ENCODE measurements at places on chromosomes 1 and 21.

- no peak for DNase-seq
Measured at GRCh38 chr1:219173434-219173757, 282 bp upstream of the LYPLAL1 start.

DNA sequence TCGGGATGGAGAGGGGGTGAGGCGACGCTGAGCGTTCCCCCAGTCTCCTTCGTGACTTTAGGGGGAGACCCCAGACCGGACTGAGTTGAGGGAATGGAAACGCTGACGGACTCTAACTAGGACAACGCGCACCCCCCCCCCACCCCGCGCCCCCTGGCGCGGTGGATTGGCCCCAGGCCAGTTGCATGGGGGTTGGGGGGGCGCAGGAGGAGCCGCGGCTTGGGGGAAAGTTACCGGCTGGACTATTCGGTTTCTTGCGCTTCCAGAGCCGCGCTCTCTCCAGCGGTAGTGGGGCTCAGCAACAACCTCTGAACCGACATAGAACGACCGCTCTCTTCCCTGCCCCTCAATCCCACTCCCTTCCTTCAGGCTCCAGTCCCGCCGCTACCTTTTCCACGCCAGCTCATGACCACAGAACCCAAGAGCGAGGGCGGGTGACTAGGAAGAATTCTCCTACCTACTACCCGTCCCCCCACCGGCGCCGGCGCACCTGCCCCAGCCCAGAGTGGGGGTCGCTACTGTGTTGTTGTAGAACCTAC, 694 bp downstream of the ZBTB7B start:
- DNase-seq, result no peak

GRCh38 chr1:217526636-217527035, 104.3 kb downstream of the GPATCH2 start:
- no peak for DNase-seq

GRCh38 chr21:37711836-37712568, 204.3 kb downstream of the KCNJ6 start:
- peak; percentile 42 for DNase-seq

- peak; percentile 22 for DNase-seq
Measured at GRCh38 chr1:119008483-119009311, 20.6 kb upstream of the TBX15 start.

GRCh38 chr1:246215510-246215903, 291.6 kb downstream of the SMYD3 start:
- no peak for DNase-seq

DNA sequence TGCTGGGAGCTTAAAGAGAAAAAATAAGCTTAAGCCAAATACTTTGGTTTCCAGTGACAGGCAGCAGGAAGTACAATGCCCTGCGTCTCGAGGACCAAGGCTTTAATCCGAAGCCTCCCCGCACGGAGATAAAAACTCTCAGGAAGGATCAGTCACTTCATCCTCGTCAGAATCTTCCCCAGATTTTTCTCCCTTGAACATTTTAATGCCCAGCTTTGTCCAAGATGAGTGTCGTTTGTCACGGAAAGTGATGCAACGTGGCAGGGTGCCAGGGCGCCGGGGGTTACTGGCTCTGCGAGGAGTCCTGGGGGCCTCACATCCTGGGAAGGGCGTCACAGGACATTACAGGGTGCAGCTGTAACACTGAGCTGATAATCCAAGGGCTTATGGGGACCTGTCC, 25.2 kb upstream of the PCBP3 start:
- no peak for DNase-seq

- DNase-seq, result no peak
Measured at GRCh38 chr1:157107702-157108101, 8.1 kb upstream of the ETV3L start.

- no peak for DNase-seq
Measured at GRCh38 chr1:71019233-71019969, 28.2 kb downstream of the PTGER3 start.

GRCh38 chr1:46681333-46682034, 9.8 kb downstream of the TEX38 start:
- no peak for DNase-seq

DNA sequence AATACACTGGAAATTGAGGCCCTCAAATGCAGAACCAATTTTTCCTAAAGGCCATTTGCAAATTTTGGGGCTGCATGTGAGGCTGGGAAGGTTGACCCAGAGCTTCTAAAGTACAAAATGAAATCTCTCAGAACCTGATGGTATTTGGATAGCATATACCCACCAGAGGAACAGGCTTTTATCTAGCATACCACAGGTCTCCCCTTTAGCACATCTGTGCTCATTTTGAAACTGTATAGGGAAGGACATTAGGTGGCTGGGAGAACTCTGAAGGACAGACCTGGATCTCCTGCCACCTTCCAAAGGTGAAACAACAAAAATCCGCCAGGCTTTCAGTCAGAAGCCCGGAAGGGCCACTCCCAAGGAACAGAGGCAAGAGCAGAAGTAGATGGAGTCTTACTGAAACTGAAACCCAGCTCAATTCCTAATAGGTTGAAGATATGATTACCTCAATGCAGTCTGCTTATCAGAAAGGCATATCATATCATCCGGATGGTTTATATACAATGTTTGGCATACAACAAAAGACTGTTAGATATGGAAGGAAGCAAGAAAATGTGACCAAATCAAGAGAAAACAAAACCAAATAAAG, 11.6 kb downstream of the CD55 start:
- no peak for DNase-seq

GRCh38 chr1:181178241-181178879, 89.9 kb downstream of the IER5 start:
- DNase-seq, result no peak

DNA sequence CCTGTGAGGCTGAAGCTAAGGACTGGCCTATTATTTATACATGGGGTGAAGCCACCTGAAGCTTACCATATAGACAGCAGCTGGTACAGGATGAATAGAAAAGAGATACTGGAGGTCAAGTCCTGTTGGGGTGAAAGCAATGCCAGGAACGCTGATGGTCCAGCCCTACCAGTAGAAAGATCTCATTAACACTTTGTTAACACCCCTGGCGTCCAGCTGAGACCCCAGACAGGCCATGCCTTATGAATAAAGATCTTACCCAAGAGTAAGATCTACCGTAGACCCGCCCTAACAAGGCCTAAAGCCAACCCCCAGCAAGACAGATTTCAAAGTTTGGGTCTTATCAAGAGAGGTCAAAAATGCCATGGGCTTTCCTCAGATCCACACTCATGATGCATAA, 34.7 kb downstream of the ST3GAL3 start:
- DNase-seq, result no peak

DNA sequence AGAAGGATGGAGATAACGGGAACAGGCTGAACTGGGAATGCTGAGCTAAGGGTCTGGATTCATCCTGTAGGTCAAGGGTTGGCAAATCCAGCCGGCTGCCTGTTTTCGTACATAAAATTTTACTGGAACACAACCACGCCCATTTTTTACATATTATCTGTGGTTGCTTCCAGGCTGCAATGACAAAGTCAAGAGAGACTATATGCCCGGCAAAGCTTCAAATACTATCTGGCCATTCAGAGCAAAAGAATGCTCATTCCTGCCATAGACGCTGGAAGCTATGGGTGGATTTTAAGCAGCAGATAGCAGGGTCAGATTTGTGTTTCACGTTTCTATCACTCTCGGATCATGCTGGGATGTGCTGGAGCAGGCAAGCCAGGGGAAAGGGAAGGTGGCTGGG, 137.9 kb upstream of the EDN2 start:
- no peak for DNase-seq

DNA sequence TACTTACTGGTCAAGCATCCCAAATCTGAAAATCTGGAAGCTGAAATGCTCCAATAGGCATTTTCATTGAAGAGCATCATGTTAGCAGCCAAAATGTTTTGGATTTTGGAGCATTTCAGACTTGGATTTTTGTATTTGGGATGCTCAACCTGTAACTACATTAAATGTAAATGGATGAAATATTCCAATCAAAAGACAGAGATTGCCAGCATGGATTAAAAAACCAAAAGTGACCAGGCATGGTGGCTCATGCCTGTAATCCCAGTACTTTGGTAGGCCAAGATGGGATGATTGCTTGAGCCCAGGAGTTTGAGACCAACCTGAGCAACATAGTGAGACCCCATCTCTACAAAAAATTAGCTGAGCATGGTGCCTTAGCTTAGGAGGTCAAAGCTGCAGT, 110.3 kb downstream of the URB2 start:
- DNase-seq, result no peak

- no peak for DNase-seq
Measured at GRCh38 chr1:47617381-47618221, 179.8 kb downstream of the FOXD2 start.

DNA sequence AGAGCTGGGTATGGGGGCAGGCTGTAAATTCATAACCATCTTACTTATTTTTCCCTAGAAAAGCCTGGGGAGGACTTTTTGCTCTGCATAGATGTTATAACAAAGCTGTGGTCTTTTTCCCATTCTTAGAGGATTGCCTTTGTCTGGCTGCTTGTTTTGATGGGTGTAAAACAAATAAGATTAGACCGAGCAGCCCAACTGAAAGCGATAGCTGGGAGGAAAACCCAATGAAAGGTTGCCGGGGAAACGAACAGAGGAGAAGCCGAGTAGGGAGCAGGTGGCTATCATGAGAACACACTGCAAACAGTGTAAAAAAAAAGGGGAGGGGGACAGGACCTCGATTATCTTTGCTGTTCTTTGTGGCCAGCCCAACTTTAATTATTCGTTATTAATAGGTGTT, 1.9 kb downstream of the ELAVL4 start:
- no peak for DNase-seq

DNA sequence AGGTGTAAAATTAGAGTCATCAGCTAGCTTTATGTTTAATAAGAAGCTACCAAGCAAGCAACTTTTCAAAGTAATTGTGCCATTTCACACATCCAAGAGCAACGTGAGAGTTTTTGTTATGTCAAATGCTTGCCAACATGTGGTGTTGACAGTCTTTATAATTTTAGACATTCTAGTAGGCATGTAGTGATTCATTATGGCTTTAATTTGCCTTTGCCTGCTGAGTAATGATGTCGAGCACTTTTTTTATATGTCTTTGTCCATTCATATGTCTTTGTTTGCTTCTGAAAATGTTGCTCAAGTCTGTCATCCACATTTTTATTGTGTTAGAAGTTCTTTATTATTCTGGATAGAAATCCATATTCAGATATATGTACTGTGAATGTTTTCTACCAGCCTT, 21.4 kb upstream of the CHIT1 start:
- no peak for DNase-seq

GRCh38 chr1:168498956-168499687, 44.7 kb downstream of the XCL2 start:
- DNase-seq, result no peak

GRCh38 chr1:165679282-165680036, 18.9 kb downstream of the ALDH9A1 start:
- no peak for DNase-seq

GRCh38 chr1:206911064-206911663, 10.6 kb downstream of the FCMR start:
- DNase-seq, result no peak

Measured in glomerular endothelial cell (primary cell).